ENCODE measurements at places on chromosomes 4 and X. TPM values are rescaled to one million over a fixed set of nuclear protein-coding genes. Genes with fewer than 3 reads are reported as not detected.

- no peak for DNase-seq
Observed at GRCh38 chrX:27966955-27967354, 14.3 kb downstream of the DCAF8L1 start.

GRCh38 chrX:78029663-78030062, 60.2 kb upstream of the PGAM4 start:
- no peak for DNase-seq

GRCh38 chr4:74110670-74111069, 11.7 kb upstream of the CXCL2 start:
- DNase-seq, result no peak

SLC6A14 gene
- total RNA-seq, result under 0.01 TPM

TGIF2LX gene
- not detected for total RNA-seq

DNA sequence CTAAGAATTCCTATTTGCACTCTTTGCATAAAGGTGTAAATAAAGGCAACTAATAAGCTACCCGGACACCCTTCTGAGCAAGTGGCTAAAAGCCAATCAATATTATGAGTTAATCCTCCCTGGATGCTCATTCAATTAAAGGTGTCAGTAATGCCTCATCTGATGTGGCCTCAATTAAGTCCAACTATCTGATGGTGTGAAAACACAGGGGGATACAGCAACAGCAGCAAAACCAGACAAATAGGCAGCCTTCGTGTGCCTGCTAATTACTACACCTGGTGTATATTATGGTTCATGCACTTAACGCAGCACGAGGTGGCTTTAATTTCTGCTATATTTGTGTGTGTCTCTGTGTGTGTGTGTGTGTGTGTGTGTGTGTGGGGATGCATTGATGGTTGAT, 244.4 kb downstream of the DCLK2 start:
- DNase-seq, result no peak

- no peak for DNase-seq
Observed at GRCh38 chrX:2336181-2336580, 164.6 kb downstream of the DHRSX start.

SPARCL1 gene
- total RNA-seq, result not detected

ASMT gene
- total RNA-seq, result not detected

DNA sequence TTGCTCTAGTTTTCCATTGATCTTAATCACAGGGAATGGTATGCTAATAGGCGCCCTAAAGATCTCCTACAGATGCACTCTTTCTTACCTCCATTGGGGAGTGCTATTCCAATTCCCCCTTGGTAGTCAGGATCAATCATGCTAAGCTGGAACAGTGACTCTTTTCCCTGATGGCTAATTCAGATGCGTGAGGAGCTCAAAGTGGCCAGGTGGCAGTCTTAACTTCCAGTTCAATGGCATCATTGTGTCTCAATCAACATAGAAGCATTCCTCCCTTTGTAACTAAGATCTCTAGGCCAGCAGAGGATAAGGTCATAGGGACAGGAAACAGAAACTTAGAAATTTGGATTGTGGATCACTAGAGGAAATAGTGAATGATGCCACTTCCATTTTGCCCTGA, 216.8 kb downstream of the GRID2 start:
- no peak for DNase-seq

SLC49A3 gene
- total RNA-seq, result 2.9 TPM

DNA sequence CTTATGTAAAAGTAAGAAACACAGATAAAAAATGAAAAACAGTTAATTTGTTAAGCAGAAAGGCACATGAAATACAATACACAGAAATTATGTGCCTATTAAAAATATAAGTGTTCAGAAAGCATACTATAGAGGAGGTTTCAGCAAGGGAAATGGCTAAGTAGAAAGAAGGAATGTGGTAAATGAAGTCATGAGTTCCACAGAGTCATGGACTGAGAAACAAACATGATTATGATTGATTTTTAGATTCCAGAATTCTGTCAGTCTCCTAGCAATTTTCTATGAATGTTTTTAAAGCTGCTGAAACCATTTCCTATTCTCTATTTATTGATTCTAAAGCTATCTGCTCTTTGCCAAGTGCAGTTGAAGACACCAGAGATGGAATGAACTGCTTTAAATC, 1398.4 kb downstream of the ARAP2 start:
- no peak for DNase-seq

DNA sequence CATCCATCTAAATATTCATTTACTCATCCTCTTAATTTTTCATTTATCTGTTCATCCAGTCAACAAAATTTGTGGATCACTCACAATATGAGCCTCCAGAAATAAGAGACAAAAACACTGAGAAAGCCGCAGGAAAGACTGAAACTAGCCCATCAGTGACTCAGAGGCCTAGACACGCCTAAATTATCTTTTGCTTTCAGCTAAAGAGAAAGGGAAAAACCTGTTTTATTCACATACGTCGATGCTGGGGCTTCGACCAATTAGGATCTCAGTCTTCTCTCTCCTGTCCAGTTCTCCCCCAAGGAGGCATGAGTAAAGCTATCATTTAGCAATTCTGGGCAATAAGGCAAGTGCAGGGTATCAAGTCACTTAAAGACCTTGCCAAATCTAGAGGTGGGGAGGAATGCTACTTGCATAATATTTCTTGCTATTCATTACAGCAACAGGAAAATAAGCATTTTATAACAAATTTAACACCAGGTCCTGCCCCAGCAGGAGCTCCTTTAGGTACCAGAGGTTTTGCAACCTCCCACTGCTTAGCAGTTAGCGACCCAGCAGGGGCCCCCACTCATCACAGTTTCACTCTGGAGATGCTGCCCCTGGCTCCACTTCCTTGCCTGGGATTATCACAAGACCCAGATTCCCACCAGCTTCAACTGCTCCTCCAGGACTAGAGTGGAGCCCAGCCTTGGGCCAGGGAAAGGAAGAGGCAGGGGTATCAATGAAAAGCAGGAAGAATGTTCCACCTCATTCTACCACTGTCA, 30.1 kb upstream of the TMEM154 start:
- DNase-seq, result no peak

DNA sequence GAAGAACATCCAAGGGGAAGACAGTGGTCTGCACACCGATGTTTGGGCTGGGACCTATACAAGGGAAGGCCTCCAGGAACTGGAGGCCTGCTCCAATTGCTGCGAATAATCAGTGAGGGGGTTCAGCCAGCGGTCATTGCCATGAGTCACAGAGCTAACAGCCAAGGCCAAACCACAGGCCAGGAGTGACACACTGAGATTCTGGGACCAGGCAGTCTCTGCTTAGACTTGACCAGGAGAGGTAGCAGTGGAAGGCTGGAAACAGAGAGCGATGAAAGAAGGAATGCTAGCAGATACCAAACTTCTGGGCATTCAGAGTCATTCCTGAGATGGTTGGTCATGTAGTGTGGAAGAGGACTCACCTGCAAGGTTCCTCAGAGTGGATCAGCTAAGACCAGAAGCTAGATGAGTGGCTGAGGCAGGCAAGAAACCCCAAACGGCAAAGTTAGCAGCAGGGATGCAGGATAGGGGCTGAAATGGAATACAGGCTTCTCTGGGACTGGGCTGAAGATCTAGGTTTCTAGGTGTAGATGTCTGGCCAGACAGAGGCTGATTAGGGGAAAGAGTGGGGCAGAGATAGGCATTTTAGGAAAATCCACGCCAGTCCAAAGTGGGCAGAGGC, 54.7 kb downstream of the CNGA2 start:
- no peak for DNase-seq

NAA11 gene
- not detected for total RNA-seq

RASL11B gene
- total RNA-seq, result 3.6 TPM

DNA sequence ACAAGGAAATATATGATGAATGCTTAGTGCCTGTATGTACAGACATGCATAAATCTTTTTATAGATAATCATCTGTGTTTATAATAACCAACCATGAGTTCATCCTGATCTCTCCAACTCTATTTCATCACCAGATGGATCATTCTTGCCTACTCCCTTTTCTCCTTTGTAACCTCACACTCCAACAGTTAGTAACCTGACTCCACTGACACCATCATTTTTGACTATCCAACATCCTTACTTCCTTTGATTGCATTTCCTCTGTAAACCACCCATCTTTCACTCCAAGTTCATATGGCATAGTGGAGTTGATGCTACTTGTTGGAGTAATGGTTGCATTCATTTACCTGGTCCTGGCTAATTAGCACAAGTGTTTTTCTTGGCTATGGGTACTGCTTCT, 170.6 kb downstream of the ZNF330 start:
- no peak for DNase-seq

FRAS1 gene
- total RNA-seq, result 9.1 TPM

SCRG1 gene
- not detected for total RNA-seq

DNA sequence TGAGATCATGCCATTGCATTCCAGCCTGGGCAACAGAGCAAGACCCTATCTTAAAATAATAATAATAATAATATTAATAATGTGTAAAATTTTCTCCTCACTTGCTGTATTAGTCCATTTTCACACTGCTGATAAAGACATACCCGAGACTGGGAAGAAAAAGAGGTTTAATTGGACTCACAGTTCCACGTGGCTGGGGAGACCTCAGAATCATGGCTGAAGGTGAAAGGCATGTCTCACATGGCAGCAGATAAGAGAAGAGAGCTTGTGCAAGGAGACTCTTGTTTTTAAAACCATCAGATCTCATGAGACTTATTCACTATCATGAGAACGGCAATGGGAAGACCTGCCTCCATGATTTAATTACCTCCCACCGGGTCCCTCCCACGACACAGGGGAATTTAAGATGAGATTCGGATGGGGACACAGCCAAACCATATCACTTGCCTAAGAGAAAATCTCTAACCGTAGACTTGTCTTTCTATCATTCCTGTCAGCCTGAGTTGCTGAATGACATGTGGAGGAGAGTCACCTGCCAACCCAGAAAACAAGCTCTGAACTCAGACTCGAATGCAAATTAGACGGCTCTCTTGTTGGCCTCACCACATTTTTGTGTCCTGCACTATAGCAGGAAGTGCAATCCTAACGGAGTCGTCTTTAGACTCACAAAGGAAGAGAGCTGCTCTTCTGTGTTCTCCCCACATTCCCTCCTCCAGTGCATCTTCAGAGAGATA, 51.9 kb upstream of the DCTD start:
- no peak for DNase-seq

TMSB15A gene
- 26.6 TPM for total RNA-seq

TIMP1 gene
- total RNA-seq, result 241 TPM

GRCh38 chrX:34656467-34656841, 631 bp downstream of the TMEM47 start:
- no peak for DNase-seq

CHRDL1 gene
- total RNA-seq, result 56.2 TPM

GRCh38 chr4:158821228-158821971, 52.6 kb downstream of the FNIP2 start:
- DNase-seq, result no peak

DNA sequence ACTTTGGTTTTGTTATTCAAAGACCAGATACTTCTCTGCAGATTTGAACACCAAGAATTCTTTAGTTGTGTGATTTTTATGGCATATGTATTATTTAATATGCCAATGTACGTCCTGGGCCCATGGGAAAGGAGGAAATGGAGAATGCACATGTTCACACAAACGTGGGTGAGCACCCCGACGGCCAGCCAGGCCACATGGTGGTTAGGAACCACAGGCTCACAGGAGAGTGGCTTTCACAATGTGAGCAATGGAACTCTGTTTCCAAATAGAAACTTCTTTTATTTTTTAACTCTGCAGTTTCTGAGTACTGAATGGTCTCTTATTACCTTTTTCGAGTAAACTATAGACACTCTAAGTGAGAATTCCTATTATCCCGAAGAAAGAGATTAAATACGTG, 58.0 kb upstream of the UNC5C start:
- DNase-seq, result no peak

DNA sequence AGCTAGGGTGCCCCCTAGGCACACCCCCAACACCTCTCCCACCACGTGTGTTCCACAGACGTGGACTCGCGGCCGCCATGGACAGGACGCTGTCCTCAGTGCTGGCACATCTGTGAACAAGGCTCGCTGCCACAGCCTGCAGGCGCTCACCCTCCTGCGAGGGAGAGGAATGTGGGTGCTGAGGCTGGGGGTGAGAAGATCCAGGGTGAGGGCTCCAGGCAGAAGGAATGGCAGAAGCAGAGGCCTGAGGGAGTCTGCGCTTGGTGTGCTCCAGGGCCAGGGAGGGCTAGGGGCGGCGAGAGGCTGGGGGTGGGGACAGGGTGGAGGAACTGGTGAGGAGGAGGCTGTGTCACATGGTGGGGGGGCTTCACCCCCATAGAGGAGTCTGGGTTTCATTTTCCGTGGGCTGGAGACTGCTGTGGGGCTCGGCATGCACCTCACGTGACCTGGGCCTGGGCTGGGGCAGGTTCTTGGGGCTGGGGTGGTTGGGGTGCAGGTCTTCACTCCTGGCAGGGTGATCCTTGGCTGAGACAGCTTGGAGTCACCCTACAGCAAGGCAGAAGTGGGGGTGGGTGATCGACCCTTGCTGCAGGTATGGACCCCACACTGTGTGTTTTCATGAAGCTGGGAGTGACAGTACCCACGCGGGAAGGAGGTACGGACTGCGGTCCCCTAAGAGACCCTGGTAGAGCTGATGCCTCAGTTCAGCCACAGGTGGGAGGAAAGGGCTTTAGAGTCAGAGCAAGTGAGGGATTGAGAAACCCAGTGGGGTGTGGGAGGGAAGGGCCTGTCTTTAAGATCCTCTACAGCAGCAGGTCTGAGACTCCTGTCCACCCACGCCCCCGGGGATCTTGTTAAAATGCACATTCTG, 103.7 kb downstream of the PSAPL1 start:
- no peak for DNase-seq

PABPC5 gene
- 1.3 TPM for total RNA-seq

GRCh38 chr4:123363729-123364128, 32.9 kb upstream of the SPRY1 start:
- no peak for DNase-seq

Data from epithelial cell of proximal tubule (primary cell).